ENCODE measurements at places on chromosomes 7 and 10. TPM values are rescaled to one million over a fixed set of nuclear protein-coding genes. Genes with fewer than 3 reads are reported as not detected.

DNA sequence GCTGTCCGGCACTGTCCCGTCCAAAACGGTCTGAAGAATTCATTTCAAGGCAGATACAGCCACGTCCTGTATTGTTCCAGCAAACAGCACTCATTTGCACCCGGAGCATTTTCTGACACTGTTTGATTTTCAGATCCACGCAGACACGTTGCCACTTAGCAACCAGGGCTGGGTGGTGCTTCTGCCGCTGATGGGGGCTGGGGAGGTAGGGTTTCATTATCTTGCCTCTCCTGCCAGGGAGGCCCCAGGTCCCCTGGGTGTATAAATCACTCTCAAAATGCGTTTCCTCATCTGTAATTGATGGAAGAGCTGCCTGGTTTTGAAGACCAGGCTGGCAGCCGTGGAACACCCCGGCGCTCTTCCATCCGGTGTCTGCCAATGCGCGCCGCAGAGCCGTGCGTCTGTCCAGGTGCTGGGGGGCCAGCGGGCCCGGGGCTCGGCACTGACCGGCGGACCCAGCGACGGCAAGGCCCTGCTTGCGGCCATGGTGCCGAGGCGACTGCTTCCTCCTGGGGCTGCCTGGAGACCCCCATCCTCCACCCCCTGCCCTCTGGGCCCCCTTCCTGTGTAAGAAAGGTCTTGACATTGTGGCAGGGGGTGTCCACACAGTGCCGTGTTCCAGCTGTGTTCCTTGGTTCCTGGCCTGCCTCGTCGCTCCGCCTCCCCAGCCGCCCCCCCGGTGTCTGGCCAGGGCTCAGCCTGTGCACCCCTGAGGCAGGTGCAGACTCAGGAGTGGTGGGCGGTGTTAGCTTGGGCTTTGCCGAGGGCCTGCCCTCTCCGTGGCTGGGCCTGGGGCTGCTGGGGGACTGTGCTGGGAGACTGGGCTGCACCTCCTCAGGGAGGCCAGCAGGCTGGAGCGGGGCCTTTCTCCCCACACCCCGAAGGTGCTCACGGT is 16.6 kb downstream of the ADGRA1 start:
- no peak for DNase-seq

Gene OR13A1
- not detected for total RNA-seq

DNA sequence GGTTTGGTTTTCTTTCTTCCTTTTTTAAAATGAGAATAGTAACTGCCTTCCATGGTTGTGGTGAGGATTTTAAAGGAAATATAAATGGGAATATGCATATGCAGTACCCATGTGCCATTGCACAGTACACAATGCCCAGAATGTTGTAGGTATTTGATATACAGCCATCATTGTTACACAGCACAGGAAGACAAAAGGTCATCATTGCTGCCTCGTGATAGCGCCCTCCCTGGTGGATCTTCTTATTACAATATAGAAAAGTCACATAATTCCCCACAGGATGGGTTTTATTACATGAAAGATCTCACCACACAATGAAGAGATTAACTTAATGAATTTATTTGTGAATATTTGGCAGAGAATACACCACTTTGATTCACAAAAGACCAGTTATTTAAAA is 76.5 kb downstream of the PPP1R17 start:
- DNase-seq = no peak

DNA sequence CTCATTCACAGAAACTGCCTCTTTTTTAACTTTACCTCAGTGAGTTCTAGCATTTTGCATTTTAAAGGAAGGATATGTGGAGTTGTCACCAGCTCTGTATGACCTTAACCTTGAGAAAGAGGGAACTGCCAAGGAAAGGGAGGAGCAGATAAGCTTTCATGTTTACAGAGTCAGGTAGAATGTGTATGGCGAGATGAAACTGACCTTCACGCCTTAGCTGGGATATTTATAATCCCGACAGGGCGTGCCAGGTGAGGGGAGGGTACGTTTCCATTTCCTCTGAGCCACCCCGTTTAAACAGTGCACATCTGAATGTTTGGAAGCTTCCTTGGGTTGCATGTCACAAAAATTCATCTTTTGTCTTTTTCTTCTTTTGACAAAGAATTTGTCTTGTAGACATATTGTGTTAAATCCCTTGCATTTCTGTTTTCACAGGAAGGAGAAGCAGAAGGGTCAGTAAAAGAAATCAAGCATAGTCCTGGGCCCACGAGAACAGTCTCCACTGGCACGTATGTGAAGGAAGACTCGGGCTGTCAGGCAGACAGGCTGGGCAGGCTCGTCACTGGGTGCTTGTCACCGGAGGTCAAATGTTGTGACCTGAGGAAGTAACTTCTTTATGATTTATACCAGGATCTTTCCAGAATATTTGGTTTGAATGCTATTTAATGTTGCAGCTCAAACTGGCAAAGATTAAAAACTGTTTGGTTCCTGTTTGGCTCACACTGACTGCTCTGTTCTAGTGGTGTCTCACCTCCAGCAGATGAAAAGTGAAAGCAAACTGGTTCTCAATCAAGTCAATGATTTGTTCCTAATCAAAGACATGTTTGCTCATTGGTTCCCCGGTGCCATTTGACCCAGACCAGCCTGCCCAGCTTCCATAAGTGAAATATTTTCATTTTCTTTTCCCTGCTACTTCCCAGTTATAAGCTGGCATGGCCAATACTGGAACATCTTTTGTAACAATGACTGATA is 16.2 kb downstream of the OPTN start:
- DNase-seq = no peak

Gene ADAM8
- total RNA-seq = 11.0 TPM

DNA sequence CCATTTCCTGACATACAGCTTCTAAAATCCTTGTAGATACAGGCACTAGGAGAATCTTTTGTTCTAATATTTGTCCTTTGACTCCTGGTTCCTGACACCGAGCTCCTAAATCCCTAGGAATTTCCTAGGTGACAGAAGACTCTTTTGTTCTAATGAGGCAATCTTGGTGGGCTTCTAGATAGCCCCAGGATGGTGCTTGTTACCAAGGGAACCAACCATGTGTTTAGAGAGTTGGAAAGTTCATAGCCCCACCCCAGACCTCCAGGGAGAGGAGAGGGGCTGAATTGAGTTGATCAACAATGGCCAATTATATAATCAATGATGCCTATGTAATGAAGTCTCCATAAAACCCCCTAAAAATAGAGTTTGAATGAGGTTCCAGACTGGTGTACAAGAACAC is 145.1 kb downstream of the JMJD1C start:
- DNase-seq = no peak

DNA sequence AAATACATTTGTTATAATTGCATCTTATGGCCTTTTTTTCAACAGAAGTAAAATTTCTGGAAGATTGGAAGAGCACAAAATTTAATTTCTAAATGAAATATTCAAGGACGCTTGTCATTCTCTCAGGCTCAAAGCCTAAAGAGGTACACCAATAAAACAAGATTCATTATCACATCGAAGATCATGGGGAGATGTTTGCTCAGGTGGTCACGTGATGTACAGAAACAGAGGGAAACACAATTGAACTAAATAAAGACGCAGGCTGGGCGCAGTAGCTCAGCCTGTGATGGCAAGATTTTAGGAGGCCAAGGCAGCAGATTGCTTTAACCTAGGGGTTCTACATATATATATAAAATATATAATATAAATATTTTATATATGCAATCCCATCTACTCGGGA is 37.3 kb upstream of the TMEM254 start:
- no peak for DNase-seq

GRCh38 chr7:27950123-27950522 is 210.2 kb downstream of the TAX1BP1 start:
- no peak for DNase-seq

- peak; percentile 67 for DNase-seq
Measured at GRCh38 chr7:119392-120163, 72.8 kb upstream of the FAM20C start.

Gene PTPRE
- total RNA-seq = 77.6 TPM

Measured in vagina (tissue), 2 donors.